ENCODE measurements at places on chromosomes 2 and 18. TPM values are rescaled to one million over a fixed set of nuclear protein-coding genes. Genes with fewer than 3 reads are reported as not detected.

The GAL3ST2 gene
- total RNA-seq = 0.86 TPM

The CSRNP3 gene
- 29.6 TPM for total RNA-seq

The MDH1B gene
- total RNA-seq = 1.3 TPM

The STPG4 gene
- total RNA-seq = not detected

The IL18R1 gene
- total RNA-seq = 0.71 TPM

The IL1RN gene
- total RNA-seq = not detected

The FSHR gene
- not detected for total RNA-seq

The COLEC12 gene
- total RNA-seq = 70.5 TPM

The SERPINB4 gene
- not detected for total RNA-seq

The TGOLN2 gene
- total RNA-seq = 59.2 TPM

The DPYSL5 gene
- 2.8 TPM for total RNA-seq

The BOLL gene
- not detected for total RNA-seq

DNA sequence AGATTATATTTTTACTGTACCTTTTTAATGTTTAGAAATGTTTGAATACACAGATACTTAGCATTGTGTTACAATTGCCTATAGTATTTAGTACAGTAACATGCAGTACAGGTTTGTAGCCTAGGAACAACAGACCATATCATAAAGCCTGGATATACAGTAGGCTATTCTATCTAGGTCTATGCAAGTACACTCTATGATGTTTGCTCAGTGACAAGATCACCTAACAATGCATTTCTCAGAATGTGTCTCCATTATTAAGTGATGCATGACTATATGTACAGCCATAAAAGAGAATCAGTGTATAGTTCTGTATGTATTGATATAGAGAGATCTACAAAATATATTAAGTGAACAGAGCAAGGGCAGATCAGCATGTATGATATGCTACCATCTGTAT, 616.4 kb downstream of the XIRP2 start:
- H3K27me3 ChIP-seq = no peaks in the 10 kb centered on the region
- H3K27ac ChIP-seq = no peak overlapping the region
- no peak overlapping the region for H3K4me3 ChIP-seq

DNA sequence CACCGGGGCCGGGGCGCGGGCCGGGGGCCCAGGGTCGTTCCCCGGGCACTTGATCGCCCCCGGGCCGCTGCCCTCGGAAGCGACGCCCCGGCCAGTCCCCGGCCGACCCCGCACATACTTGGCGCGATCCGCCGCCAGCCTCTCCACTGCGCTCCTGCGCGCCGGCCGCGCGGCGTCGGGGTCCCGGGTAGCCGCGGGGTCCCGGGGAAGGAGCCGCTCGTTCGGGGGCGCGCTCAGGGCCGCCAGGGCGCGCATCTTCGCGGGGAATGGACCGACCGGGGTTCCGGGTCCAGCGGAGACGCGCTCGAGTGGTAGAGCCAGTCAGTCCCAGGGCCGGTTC, 204 bp downstream of the FAM110C start:
- peak overlapping the region; percentile 44 for H3K4me3 ChIP-seq
- no peak for DNase-seq
- H3K36me3 ChIP-seq = no peaks in the 10 kb centered on the region
- no peak overlapping the region for H3K27ac ChIP-seq
- H3K4me1 ChIP-seq = peaks cover 27% of the 10 kb centered on the region

GRCh38 chr2:102927854-102928267, 166.0 kb downstream of the TMEM182 start:
- H3K36me3 ChIP-seq = no peaks in the 10 kb centered on the region
- no peak overlapping the region for H3K27ac ChIP-seq
- DNase-seq = no peak
- no peaks in the 10 kb centered on the region for H3K27me3 ChIP-seq
- H3K4me3 ChIP-seq = no peak overlapping the region
- no peaks in the 10 kb centered on the region for H3K4me1 ChIP-seq

DNA sequence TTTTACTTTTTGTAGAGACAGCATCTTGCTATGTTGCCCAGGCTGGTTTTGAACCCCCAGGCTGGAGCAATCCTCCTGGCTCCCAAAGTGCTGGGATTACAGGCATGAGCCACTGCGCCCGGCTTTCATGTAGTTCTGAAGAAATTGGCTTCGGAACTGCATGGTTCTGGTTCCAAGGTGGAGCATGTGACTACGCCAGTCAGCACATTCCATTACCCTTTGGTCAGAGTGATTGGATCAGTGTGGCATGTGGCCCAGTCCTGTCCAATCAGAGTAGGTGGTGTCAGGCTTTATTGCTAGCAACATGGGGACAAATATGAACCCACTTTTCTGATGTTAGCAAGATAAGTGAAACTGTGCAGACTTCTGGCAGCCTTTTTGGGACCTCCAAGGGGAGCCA, 16.3 kb upstream of the ATOH8 start:
- no peak for DNase-seq
- H3K27ac ChIP-seq = no peak overlapping the region
- H3K27me3 ChIP-seq = peaks cover 7% of the 10 kb centered on the region
- H3K4me1 ChIP-seq = peaks cover 23% of the 10 kb centered on the region
- no peak overlapping the region for H3K4me3 ChIP-seq

- no peaks in the 10 kb centered on the region for H3K27me3 ChIP-seq
- no peaks in the 10 kb centered on the region for H3K4me1 ChIP-seq
- no peaks in the 10 kb centered on the region for H3K36me3 ChIP-seq
- no peak overlapping the region for H3K4me3 ChIP-seq
These were observed 1870.4 kb upstream of the CELF4 start for GRCh38 chr18:39435996-39436395.

DNA sequence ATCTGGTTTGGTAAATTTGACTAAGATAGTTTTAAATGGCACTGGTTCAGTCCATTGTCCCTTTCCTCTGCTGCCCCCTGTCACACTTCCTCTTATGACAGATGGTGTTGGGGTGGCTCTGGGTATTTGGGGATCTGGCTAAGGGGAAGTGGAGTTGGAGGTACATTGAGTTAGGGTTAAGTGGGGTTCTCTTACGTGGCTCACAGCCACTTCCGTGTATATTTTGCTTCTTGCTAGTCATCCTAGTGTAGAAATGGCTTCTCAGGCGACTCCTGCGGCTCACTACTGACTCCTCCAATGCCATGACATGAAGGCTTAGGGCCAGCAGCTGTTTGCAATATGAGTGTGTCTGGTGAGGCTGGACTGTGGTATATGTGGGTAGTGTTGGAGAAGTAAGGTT, 187.0 kb downstream of the HAUS1 start:
- no peaks in the 10 kb centered on the region for H3K36me3 ChIP-seq
- H3K4me1 ChIP-seq = peaks cover 5% of the 10 kb centered on the region
- no peak for DNase-seq
- H3K4me3 ChIP-seq = no peak overlapping the region
- no peak overlapping the region for H3K27ac ChIP-seq

DNA sequence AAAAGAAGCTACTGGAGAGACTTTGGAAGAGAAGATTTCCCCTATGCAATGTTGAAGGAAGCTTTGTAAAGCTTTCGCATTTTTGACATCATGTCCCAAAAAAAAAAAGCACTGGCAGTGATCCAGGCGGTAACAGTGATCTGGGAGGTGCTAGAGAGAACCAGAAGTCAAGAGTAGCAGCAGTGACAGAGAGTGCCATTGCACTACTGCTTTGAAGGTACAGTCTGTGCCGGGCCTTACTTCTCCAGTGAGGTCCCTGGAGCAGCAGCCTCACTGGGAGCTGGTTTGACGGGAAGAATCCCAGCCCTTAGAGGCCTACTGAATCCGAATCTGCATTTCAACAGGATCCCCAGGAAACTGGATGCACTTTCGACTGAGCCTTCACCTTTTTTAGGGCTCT, 50.9 kb upstream of the ATL2 start:
- no peaks in the 10 kb centered on the region for H3K36me3 ChIP-seq
- H3K4me3 ChIP-seq = no peak overlapping the region
- peaks cover 21% of the 10 kb centered on the region for H3K4me1 ChIP-seq
- no peak for DNase-seq

- H3K36me3 ChIP-seq = peaks cover 18% of the 10 kb centered on the region
- peaks cover 6% of the 10 kb centered on the region for H3K4me1 ChIP-seq
- H3K27ac ChIP-seq = no peak overlapping the region
- no peak overlapping the region for H3K4me3 ChIP-seq
- DNase-seq = no peak
These were observed 16.5 kb downstream of the BOK start for GRCh38 chr2:241574911-241575623.

GRCh38 chr18:62183578-62184195, 3.2 kb downstream of the PIGN start:
- no peak for DNase-seq
- H3K27ac ChIP-seq = no peak overlapping the region
- H3K4me3 ChIP-seq = no peak overlapping the region
- no peaks in the 10 kb centered on the region for H3K36me3 ChIP-seq

DNA sequence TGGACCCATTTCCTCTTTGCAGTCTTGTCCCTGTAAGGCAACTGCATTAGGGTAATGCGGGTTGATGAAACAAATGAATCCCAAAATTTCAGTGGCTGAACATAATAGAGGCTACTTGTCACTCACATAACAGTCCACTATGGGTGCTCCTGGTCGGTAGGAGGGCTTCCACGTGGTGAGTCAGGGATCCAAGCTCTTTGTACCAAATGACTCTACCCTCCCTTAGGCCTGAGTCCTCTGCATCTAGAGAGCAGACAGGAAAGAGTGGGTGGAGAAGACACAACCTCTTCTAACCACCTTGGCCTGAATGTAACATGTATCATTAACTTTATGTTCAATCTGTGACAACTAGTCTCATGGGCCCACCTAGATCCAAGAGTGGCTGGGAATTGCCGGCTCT, 86.2 kb upstream of the HAAO start:
- H3K36me3 ChIP-seq = no peaks in the 10 kb centered on the region
- H3K27ac ChIP-seq = no peak overlapping the region
- no peaks in the 10 kb centered on the region for H3K27me3 ChIP-seq

DNA sequence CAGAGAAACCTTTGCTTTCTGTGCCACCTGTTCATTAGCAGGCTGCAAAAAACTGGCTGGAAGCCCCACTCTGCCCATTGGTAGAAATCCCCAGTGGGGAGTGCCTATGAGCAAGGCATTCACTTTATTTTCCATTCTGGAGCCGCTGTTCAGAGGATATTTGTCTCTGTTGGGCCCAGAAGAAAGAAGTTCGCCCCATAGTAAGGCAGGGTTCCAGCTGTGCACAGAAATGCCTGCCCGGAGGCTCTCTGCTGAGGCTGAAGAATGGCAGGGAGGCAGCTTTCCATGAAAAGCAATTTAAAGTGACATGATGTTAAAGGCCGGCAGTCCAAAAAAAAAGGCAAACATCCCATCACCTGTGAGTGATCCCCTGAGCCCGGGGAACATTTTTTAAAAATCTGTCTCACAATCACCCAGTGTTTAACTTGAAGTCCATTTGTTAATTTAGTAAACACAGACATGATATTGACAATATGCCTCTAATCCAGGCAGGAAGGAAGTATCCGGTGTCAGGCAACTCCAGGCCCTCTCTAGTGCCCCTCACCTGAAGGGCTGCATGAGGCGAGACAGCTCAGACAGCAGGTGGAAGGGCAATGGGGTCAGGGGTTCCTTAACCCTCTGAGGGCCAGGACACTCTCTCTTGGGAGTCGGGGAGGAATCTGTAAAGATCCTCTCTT, 265.1 kb upstream of the SIX2 start:
- H3K36me3 ChIP-seq = no peaks in the 10 kb centered on the region
- H3K27ac ChIP-seq = no peak overlapping the region
- peaks cover 20% of the 10 kb centered on the region for H3K27me3 ChIP-seq
- H3K4me1 ChIP-seq = peaks cover 37% of the 10 kb centered on the region
- H3K4me3 ChIP-seq = no peak overlapping the region
- DNase-seq = no peak

GRCh38 chr2:239466061-239466754, 65.4 kb upstream of the HDAC4 start:
- H3K27ac ChIP-seq = no peak overlapping the region
- no peak for DNase-seq
- H3K4me1 ChIP-seq = no peaks in the 10 kb centered on the region
- H3K4me3 ChIP-seq = no peak overlapping the region
- peaks cover 1% of the 10 kb centered on the region for H3K27me3 ChIP-seq
- no peaks in the 10 kb centered on the region for H3K36me3 ChIP-seq

Measured in mesothelial cell of epicardium (in vitro differentiated cells).